ENCODE measurements at places on chromosomes 1 and 21.
A peak's percentile ranks its signal among the peaks of the same experiment; 100 is the strongest.

- no peak for DNase-seq
These were observed 27.7 kb downstream of the EPS15 start for GRCh38 chr1:51491166-51491981.

DNA sequence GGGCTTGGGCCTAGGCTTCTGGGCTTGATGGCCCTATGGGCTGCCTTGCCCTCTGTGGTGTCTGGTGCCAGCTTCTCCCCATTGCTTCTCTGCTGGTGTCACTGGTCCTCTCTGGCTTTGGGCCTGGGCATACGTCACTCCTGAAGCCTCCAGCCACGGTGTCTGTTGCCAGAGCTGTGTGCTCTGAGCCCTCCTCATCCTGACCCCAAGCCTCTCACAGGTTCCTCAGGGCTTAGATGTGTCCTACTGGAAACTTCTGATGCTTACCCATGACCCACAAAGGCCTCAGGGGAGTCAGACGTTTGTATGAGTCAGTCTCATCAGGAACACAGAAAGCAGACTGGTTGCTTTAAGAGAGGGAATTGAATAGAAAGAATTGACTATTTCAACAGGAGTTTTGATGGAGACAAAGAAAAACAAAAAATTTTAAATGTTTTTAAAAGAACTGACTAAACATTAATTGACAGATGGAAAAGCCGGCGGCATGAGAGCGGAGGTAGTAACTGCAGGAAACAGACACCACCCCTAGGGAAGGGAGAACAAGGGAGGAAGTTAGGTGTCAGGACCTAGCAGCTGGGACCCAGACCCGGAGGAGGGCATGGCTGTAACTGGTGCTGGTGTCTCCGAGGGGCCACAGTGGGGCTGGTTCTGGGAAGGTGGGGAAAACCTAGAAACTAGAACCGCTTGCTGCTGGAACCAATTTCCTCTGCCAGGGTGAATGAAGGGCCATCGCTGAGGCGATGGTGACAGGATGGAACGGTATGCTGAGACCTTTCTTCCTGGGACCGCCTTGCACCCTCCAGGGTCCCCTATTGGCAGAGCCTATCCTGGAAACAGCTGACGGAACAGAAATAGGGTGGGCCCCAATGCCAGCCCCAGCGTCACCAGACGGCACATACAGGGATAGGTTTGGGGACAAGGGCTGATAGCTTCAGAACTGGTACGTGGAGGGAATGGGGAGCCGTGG is 40.0 kb upstream of the CITED4 start:
- no peak for DNase-seq

DNA sequence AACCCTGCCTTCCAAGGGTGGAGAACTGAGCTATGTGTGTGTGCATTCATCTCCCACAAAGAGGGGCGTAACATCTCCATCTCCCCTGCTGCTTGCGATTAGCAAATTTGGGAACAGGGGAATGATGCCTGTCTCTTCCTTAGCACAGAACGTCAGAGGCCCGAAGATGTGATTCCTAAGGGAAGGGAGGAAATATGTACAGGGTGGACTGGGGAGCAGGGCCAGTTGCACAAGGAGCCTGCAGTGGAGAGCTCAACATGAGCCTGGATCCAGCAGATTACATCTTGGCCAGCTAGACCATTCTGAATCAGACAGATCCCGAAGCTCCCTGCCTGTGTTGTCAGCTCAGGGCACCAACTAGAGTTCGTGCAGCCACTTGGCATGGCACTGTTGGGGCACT is 118.1 kb downstream of the NGF start:
- DNase-seq = no peak

- no peak for DNase-seq
These were observed 689.7 kb upstream of the PRMT6 start for GRCh38 chr1:106366627-106367319.

DNA sequence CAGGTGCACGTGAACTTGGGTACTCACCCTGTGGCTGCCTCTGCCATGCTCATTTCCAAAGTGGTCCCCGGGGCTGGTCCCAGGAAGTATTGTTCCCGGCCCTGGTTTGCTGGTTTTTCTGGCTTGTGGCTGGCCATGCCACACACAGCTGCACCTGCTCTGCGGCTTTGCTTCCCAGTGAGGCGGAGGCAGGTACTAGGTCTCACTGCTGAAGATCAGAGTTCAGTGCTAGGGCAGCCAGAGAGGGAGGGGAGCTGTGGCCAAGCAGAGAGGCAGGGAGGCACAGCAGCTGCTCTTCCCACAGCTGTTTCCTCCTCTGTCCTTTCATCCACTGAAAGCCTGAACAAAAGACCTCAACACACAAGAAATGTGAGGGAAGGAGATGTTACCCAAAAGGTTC is 30.5 kb downstream of the ENO1 start:
- DNase-seq = no peak

- no peak for DNase-seq
These were observed at the start of gene LRRC52 for GRCh38 chr1:165543532-165544438. TSS of gene LRRC52 (plus strand) at chr1:165544000. CDS start at chr1:165544297, 297 bp downstream.

- no peak for DNase-seq
These were observed 20.8 kb downstream of the TSEN15 start for GRCh38 chr1:184072376-184072775.

GRCh38 chr1:163796394-163796821 is 474.7 kb downstream of the NUF2 start:
- DNase-seq = no peak

DNA sequence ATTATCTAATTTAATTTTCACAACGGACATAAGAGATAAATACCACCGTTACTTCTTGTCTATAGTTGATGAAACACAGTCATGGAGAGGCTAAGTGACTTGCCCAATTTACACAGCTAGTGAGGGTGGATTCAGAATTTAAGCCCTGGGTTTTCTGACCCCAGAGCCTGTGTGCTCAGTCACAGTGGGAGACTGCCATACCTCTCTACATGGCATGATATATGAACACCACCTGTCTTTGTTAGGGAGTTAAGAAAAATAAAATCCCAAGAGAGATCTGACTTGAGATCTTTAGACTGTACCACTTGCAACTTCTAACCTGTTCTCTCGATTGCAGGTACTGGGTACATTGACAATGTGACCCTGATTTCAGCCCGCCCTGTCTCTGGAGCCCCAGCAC is 40.3 kb downstream of the LAMC2 start:
- DNase-seq = no peak

DNA sequence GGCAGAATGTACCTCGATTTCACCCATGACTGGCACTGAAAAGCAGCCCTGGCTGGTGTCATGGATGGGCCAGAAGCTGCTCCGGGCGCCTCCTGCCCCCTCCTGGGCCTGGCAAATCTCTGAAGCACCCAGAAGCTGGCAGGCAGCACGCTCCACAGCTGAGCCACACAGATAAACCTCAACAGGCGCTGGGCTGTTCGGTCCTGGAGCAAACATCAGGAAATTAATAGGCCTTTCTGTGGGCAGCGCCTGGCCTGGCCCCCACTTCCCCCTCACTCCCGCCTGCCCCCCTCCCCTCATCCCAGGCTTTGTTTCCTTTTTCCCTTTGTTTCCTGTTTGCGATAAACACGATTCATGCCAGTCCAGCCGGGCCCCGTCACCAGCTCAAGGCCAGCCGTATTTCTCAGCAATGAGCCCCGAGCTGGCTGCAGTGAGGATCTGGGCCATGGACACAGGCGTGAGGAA is 20.1 kb upstream of the DISP3 start:
- DNase-seq = no peak

- no peak for DNase-seq
These were observed 11.2 kb downstream of the PADI1 start for GRCh38 chr1:17216078-17216477.

- DNase-seq = peak; percentile 26
These were observed 6.9 kb downstream of the TFF3 start for GRCh38 chr21:42308161-42308913.

DNA sequence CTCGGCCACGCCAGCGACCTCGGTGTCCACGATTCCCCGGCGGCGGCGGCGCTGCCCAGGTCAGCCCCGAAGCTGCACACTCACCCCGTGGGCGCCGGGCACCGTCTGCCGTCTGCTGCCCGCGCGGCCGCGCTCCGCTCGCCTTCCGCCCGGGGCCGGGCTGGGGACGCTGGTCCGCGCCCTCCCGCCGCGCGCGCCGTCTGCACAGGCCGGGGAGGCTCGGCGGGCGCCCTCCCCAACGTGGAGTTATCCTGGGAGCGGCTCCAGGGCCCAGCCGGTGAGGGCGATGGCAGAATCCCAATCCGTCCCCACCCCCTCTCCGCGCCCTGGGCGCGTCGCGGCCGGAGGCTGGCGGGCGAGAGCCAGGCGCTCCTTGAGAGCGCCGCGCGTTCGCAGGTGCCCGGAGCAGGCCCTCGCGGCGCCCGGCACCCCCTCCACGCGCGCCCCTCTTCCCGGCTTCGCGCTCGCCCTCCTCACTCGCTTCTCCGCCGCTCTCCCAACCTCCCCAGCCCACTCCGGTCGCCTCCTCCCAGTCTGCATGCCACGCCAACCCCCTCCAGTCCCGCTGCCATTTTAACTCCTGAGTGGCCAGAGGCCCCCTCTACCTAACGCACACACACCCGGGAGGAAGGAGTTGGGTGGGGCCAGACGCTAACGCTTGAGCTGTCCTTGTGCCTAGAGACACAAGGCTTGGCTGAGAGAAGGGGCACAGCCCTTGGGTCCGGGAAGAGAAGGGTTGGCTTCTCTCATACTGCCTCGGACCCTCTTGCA is at the start of gene LRRN2:
TSS of gene LRRN2 (minus strand) at position 503 of the 771 bp plus-strand sequence. CDS start 65,746 bp downstream, outside the sequence.
- no peak for DNase-seq

GRCh38 chr1:60274422-60275290 is 201.1 kb upstream of the C1orf87 start:
- no peak for DNase-seq

DNA sequence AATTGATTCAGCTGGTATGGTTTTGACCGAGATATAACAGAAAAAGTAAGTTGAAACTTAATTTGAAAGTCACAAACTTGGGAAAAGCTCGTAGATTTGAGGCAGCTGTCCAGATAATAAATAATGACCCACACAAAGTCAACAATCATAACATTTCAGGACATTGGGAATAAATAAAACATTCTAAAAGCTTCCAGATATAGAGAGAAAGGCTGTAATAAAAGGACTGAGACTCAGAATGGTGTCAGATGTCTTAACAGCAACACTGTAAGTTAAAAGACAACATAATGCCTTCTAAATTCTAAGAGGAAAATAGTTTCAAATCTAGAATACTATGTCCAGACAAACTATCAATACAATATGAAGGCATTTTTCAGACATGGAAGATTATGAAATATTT is 163.3 kb downstream of the CDC42BPA start:
- DNase-seq = no peak

- no peak for DNase-seq
These were observed 14.1 kb downstream of the EPS15 start for GRCh38 chr1:51504806-51505525.

DNA sequence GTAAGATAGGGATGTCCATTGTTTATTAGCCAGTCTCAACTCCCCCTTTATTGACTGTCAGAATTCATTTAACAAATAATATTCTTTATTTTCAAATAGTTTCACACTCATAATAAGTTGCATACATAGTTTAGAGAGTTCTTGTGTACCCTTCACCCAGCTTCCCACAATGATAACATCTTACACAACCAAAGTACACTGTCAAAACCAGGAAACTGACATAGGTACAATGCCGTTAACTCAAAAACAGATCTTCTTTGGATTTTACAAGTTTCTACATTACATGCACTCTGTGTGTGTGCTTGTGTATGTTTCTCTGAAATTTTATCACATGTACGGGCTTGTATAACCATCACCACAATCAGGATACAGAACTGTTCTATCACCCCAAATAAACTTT is 64.4 kb upstream of the IFNLR1 start:
- DNase-seq = no peak

GRCh38 chr1:83829106-83829505 is 169.8 kb downstream of the TTLL7 start:
- DNase-seq = no peak

DNA sequence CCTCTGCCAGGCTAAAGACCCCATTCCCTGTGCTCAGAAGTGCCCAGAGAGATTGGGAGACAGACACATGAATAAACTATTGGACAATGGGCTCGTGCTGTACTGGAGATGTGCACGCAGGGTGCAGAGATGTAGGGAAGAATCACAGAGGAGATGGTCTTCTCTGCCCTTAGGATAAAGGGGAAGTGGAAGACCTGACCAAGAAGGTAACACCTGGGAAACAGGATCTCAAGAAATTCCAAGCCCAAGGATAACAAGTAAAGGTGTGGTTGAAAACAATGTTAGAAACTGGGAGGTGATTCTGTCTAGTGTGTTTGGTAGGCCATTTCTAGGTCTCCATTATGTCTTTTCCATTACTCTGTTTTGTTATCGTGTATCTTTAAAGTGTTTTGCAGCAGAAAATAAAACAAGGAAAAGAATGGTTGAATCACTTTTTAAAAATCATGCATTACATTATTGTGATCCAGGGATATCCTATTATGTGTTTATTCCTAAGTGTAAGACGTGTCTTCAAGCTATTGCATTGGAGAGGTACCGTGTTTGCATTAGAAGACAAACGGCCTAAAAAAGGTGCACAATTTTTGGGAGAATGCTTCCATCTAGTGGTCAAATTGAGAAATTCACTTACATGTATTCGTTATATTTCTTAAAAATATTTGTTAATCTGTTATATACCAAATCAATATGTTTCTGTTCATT is 40.8 kb upstream of the KCTD3 start:
- DNase-seq = no peak

GRCh38 chr1:55700359-55701130 is 485.4 kb upstream of the USP24 start:
- DNase-seq = no peak

- DNase-seq = no peak
These were observed 29.8 kb upstream of the LRRC38 start for GRCh38 chr1:13543451-13544220.

DNA sequence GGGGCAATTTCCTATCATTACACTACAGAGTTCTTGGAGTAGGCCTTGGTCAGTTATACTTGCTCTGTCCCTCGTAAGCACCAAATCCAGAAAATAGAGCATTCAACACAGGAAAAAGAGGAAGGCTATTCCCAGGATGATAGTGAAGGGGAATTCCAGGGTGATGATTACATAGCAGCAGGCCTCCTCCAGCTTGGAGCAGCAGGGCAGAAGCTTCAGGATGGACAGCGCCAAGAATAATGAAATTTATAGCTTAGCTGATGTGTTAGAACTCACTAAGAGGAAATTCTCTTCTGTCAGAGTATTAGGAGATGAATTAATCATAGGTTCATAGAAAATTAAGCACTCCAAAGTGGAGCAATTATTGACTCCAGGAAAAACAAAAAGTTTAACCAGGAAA is 10.8 kb upstream of the SMAP2 start:
- no peak for DNase-seq

- DNase-seq = no peak
These were observed 141.9 kb downstream of the PTBP2 start for GRCh38 chr1:96863449-96863848.

DNA sequence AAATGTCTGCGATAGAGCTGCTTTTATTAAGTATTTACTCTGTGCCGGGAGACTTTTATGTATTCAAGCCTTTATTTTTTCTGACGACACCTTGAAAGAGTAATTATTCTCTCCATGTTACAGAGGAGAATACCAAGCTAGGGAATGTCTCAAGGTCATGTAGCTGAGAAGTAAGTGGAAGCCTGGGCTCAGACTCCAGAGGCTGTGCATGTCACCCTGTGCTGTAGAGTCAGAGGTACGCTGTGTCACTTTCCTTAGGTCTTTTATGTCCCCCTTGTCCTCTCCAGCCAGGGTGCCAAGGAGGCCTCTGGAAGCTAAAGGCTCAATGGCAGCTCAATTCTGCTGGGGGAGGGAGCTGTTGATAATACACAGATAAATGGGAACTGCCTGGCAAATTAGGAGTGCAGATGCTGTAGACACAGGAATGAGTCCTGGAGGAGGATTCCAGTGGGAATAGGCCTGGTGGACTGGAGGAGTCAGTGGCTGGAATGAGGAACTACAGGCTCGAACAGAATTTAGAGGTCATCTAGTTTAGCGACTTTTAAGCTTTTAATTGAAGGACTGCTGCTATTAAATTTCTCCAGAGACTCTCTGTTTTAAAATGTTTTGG is 9.3 kb upstream of the IL19 start:
- DNase-seq = no peak
